NCI-H1417 treated with DMSO at 0.1 percent for 48 hours (cell line): ENCODE measurements at places on chromosomes 2 and 18.

GRCh38 chr2:181183878-181184542 lies 203.6 kb downstream of the UBE2E3 start:
- DNase-seq, result no peak

DNA sequence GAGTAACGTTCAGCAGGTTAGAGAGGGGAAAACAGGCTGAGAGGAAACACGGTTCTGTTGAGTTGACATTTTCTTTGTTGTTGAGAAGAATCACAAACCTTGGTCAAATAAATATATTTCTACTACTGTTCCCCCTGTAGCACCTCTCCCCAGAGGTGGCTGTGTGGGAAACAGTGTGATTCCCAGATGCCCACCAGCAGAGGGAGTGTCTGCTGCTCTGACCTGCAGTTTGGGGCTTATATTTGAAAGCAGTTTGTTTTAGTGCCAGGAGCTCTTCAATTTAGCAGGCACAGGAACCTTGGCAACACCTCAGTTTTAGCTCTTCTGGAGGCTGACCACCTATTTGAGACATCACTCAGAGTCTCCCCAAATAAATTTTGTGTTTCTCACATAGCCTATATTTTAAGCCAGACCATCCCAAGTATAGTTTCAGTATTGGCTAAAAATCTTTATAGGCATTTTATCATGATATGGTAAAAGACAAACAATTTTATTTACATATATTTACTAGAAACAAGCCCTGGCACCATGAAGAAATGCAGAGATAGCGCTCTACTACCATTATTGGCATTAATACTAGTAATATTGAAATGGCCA lies 75.7 kb downstream of the PIK3C3 start:
- DNase-seq, result no peak

DNA sequence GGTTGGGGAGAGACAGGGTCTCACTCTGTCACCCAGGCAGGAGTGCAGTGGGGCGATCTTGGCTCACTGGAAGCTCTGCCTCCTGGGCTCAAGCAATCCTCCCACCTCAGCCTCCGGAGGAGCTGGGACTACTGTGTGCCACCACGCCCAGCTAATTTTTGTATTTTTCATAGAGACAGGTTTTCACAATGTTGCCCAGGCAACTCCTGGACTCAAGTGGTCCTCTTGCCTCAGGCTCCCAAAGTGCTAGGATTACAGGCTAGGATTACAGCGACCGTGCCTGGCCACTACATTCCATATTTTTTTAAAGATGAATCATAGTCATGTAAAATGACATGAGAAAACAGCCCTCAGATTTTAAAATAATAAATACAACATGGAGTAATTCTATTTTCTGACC lies 32.3 kb downstream of the CWC22 start:
- DNase-seq, result no peak

GRCh38 chr2:83340424-83340823 lies 1118.7 kb downstream of the SUCLG1 start:
- DNase-seq, result no peak

- no peak for DNase-seq
Observed at GRCh38 chr2:24543252-24543651, 52.2 kb downstream of the NCOA1 start.

DNA sequence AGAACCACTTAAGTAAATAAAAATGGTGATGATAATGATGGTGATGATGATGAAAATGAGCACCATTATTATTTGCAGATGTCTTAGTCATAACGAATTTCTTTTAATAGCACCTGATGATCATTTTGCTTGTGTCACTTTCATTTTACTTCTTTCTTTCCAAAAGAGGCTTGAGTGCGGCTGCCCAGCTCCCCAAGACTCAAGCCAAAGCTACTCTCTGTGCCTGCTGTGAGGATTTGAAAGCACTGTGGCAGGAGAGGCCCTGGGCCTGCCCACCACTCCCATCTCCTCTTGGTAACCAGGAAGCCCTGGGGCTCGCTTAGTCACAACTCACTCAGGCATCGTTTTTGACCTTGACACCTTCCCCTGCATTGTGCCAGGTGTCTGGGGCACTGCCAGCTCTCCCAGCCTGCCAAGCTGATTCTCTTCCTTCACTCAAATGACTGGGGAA lies 41.2 kb downstream of the RPL37A start:
- peak; percentile 83 for DNase-seq

DNA sequence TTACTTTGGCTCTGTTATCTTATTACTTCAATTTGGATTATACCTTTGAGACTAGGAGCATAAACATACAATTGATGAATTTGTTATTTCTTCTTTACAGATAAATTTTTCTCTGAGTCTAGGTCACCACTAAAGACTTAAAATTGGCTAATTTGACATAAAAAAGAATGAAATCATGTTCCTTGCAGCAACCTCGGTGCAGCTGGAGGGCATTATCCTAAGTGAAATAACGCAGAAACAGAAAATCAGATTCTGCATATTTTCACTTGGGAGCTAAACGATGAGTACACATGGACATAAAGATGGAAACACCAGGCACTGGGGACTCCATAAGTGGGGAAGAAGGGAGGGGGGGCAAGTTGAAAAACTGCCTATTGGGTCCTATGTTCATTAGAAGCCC lies 172.8 kb upstream of the SESTD1 start:
- DNase-seq, result no peak

DNA sequence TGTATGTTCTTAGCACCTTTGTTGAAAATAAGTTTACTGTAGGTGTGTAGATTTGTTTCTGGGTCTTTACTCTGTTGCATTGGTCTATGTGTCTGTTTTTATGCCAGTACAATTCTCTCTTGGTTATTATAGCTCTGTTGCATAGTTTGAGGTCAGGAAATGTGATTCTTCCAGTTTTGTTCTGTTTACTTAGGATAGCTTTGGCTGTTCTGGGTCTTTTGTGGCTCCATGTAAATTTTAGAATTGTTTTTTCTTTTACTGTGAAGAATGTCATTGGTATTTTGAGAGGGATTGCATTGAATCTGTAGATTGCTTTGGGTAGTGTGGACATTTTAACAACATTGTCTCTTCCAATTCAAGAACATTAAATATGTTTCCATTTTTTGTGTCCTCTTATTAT lies 69.1 kb downstream of the ANKRD62 start:
- DNase-seq, result no peak

DNA sequence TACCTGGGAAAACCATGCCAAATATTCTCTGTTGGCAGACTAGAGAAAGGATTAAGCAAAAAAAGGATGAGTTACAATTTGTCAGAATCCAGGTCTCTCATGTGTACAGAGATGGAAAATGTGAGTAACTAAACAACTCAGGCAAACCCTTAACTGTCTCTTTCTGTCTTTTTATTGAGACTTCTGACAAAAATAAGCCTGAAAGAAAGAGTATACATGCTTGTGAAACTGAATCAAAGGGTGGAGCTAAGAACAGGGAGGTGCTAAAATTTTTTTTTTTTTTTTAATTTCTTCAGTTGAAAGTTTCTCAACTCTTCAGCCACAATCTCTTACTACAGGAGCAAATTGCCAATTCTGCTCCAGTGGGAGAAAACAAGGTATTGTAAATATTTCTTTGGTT lies at the start of gene SERPINB10:
Gene SERPINB10 (plus strand): TSS at position 295 of the 400 bp plus-strand sequence. CDS start 7,553 bp downstream, outside the sequence.
- no peak for DNase-seq

DNA sequence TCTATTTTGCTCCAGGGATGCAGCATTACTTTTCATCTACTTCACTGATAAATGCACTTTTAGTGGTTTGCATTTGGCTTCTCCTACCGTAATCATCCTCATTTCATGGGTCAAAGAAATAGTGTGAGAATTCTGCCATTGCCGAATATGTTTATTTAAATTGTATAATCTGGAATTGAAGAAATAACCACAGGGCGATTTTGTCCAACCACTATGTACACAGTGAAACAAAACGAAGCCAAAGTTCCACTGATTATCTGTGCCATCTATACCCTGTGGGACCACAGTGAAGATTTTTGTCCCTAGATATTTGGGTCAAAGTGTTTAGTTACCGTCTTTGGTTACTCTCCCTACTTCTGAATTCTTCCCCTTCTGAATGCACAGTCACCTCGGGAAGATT lies 888.6 kb upstream of the NRXN1 start:
- no peak for DNase-seq

DNA sequence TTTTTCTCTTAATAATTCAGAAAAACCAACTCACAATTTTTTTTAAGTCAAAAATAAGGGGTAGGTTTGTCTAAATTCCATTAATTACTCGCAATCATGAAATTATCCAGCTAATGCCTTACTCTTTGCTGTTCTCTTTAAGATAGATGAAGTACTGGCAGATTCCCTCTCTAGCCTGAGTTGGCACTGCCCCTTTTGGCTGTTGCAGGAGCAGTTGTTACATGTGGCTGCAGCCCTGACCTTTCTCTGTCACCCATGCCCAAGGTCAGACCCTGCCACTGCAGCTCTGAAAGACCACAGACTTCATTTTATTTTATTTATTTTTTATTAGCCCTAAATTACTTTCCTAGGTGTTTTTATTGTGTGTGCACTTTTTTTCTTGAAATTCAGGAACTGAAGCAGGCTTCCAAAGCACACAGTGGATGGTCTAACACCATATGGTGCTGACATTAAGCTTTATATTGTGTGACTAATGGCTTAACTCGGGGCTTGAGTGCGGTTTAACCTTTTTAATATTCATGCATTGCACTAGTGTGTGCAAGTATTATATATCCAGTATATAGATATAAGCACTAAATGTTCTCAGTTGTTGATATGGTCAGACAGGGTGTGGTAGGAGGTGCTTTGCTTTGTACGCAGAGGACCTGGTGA lies 313.0 kb downstream of the CDH2 start:
- DNase-seq, result no peak

- DNase-seq, result no peak
Observed at GRCh38 chr2:38815936-38816335, 37.9 kb downstream of the GEMIN6 start.

DNA sequence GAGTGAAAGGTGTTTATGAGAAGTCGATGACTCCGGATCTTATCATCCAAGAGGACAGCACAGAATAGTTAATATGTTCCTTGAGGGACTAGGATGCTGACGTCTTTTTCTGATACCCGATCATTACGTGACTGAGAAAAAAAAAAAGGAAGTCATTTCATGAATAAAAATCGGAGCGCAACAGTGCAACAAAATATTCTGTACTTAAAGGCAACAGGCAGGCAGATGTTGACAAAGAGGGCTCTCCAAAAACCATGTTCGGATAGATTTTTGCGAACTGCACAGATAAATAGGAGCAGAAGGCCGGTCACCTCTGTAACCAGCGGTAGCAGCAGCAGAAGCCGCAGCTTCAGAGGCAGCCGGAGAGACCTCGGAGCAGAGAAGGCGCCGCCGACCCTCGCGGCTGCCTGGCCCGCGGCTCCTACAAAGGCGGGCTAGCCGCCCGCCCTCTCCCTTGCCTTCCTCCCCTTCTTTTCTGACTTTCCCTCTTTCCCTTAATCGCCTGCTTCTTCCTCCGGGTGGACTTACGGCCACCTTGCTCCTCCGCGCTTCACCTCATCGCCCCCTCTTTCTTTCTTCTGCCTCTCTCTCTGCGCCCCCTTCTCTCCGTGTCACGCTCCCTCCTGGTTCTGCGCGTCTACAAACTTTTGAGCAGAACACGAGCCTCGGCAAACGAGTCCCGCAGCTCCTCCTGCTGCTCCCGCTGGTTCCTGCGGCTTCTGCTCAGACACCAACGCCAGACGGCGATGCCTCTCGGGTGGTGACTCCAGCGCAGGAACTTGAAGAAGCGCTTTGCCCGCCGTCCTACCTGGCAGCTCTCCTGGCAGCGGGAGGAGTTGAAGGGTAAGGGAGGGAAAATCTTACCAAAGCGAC lies at the start of gene ADCYAP1:
Gene ADCYAP1 (plus strand): TSS at position 654 of the 873 bp plus-strand sequence. CDS start 516 bp downstream, outside the sequence.
- no peak for DNase-seq

- DNase-seq, result no peak
Observed at GRCh38 chr2:168607992-168608391, 151.9 kb downstream of the CERS6 start.

DNA sequence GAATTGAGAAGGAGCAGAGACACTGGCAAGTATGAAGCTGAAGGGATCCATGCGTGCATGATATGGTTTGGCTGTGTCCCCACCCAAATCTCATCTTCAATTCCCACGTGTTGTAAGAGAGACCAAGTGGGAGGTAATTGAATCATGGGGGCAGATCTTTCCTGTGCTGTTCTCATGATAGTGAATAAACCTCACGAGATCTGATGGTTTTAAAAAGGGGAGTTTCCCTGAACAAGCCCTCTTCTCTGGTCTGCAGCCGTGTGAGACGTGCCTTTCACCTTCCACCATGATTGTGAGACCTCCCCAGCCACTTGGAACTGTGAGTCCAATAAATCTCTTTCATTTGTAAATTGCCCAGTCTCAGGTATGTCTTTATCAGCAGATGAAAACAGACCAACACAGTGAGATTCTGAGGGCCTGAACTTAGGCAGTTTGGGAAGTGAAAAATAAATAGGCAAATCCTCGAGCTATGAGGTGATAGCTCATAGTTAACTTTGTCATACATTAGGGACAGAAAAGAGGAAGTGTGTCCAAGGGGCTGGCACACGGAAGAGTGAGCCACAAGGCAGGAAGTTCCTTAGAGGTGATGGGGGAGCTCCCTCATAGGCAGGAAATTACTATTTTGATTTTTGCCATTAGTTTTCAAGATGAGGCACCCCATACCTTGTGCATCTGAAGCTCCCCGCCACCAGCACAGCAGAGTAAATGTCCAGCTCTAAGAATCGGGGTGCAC lies 658.8 kb upstream of the ID2 start:
- DNase-seq, result no peak

GRCh38 chr2:148965623-148966437 lies 72.7 kb upstream of the LYPD6B start:
- no peak for DNase-seq

DNA sequence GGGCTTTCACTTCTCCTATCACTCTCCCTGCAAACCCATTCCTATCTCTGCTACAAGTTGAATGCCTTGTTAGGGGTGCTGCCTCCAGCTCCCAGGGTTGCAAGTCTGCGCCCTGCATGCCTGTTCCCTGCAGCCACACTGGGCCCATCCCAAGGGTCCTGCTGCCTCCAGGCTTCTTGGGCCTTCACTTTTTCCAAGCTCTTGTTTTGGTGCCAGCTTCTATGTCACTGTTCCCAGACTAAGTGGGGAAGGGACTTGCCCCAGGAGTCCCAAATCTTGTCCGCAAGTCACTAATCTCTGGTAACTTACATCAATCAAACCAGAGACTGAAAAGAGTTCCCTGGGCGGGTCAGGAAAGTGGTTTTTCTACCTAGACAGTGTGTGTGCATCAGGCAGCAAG lies 65.4 kb downstream of the ZCCHC2 start:
- no peak for DNase-seq

DNA sequence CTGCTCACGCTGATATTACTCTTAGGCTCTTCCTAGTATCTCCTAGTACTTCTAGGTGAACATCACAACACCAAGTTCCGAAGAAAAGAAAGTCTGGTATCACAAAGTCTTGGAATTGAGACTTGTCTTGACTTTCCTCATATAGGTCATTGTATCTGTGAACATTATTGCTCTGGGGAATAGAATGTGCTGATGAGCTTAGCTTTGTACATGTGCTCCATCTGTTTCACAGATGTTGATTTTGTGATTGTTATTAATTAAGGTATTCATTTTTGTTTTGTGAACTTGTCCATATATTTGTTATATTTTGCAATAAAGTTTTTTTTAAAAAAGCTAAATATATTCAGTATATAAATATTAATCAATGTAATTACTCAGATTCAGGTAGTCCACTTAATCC lies 111.7 kb downstream of the BABAM2 start:
- no peak for DNase-seq
